Stimulated activated CD4-positive, alpha-beta T cell treated with anti-CD3 and anti-CD28 coated beads, TNF-alpha, amount 100 ng/mL, for 48 hours (primary cell): ENCODE measurements at places on chromosomes 6 and 20.

- no peak for DNase-seq
These were observed 7.2 kb upstream of the PCIF1 start for GRCh38 chr20:45927071-45927878.

- DNase-seq = no peak
These were observed 218.7 kb downstream of the TRDN start for GRCh38 chr6:123418071-123418470.

- no peak for DNase-seq
These were observed 77.4 kb downstream of the SMOC2 start for GRCh38 chr6:168518348-168518745.

DNA sequence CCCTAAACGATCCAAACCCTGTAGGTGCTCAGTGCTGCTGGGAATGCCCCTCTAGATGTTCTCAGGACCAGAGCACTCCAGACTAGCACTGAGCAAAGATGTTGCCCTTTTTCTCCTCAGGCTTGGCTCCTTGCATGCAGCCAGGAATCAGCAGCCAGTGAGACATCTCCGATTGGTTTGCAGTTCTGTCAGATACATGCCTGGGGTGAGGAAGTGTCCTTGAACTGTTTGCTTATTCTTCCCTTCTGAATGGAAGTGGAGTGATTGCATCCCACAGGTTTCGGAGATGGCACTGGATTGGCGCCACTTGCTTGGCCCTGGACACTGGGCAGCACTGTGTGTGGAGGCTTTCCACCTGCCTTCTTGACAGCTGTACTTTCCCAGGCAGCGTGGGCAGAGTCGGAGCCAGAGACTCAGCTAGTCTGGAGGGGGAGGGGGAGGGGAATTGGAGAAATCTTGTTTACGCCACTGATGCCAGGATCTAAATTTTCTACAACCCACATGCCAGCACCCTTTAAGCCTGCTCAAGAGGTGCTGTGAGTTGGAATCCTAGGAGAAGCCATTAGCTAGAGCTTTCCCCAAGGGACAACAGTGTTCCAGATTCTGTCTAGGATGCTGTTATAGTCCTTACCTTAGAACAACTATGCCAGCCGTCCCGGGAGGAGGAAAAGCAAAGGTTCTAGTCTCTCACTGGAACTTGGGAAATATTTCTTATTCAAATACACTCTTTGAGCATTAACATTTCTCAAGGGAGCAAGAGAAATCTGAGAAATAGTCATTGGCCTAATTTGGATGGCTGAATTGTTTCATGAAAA, 49.2 kb upstream of the SASH1 start:
- DNase-seq = no peak

DNA sequence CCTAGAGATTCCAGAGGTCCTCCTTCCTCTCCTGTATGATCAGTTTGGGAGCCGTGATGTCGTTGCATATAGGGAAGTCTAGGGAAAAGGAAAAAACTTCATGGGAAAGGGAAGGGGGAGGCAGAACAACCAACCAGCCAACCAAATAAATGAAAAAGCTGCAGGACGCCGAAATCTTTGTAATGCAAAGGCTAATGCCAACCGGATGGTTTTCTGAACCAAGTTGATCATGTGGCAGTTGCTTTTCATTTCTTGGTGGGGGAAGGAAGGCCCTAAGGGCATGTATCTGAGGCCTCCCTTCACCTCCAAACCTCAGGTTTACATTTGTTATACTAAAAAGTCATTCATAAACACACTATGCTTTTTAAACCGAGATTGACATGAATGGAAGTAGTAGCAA, 167.2 kb downstream of the ARID1B start:
- DNase-seq = no peak
